Sigmoid colon (tissue), 7 donors: ENCODE measurements at places on chromosomes 3 and 15. TPM values are rescaled to one million over a fixed set of nuclear protein-coding genes. Genes with fewer than 3 reads are reported as not detected.

- no peak overlapping the region for H3K27ac ChIP-seq
- no peaks in the 10 kb centered on the region for H3K36me3 ChIP-seq
- no peak for DNase-seq
Observed at GRCh38 chr15:88834211-88834812, 31.1 kb downstream of the ACAN start.

- H3K4me3 ChIP-seq: no peak overlapping the region
- DNase-seq: no peak
- H3K27ac ChIP-seq: no peak overlapping the region
- no peaks in the 10 kb centered on the region for H3K36me3 ChIP-seq
Observed at GRCh38 chr15:94421706-94422105, 190.3 kb downstream of the MCTP2 start.

DNA sequence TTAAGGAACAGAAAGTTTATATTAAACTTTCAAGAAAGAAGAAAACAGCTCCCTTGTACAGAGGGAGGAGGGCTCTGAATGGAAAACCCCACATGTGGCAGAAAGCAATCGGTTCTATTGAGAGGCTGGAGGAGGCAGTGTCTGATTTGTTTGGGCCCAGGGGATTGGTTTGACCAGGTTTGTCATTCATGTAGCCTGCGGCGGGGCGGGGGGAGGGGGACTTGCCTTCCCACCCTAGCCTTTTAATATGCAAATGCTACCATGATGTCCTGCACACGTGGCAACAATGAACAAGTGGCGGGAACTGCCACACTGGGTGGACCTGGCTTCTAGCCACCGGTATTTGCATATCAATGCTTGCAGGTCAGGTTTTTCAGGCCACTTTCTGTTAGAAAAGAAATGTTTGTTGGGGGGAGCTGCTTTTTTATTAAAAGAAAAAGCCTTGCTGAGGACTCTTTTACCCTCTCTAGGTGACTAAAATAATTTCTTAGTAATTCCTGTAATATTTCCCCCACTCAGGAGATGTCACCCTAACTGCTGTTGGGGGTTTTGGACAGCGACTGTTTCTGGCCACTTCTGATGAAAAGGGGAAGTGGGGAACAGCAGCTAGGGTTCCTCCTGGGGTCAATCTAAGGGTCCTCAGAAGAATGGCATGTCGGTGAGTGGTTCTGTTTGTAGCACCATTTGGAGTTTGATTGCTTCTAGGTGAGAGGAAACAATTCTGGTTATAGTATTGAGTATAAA, 691.2 kb downstream of the TBL1XR1 start:
- no peak overlapping the region for H3K4me3 ChIP-seq
- no peak for DNase-seq
- no peaks in the 10 kb centered on the region for H3K36me3 ChIP-seq
- no peak overlapping the region for H3K27ac ChIP-seq
- H3K27me3 ChIP-seq: no peaks in the 10 kb centered on the region

Gene HDDC3
- 5.2 TPM for total RNA-seq

Gene PLXNB1
- total RNA-seq: 65.7 TPM

Gene FGF7
- 133 TPM for total RNA-seq

Gene MYO5A
- 23.8 TPM for total RNA-seq

Gene GAP43
- 4.4 TPM for total RNA-seq

Gene DUOXA2
- not detected for total RNA-seq
